ENCODE measurements at places on chromosomes 16 and 17.

DNA sequence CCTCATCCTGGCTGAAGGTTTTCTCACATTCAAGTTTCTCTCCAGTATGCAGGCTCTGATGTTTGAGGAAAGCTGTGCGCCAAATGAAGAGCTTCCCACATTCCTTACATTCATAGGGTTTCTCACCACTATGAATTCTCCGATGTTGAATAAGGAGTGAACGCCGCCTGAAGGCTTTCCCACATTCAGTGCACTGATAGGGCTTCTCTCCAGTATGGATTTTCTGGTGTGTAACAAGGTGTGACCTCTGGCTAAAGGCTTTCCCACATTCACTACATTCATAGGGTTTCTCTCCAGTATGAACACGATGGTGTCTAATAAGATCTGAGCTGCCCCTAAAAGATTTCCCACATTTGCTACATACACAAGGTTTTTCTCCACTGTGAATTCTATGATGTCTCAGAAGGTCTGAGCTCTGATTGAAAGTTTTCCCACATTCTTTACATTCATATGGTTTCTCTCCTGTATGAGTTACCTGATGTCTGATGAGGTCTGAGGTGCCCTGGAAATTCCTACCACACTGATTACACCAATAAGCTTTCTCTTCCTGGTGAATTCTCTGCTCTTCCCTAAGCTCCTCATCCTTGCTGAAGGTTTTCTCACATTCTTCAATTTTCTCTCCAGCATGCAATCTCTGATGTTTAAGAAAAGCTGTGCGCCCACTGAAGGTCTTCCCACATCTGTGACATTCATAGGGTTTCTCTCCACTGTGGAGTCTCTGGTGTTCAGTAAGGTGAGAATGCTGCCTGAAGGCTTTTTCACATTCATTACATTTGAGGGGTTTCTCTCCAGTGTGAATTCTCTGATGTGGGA lies 8.9 kb downstream of the ZNF594 start:
- no peak for DNase-seq

DNA sequence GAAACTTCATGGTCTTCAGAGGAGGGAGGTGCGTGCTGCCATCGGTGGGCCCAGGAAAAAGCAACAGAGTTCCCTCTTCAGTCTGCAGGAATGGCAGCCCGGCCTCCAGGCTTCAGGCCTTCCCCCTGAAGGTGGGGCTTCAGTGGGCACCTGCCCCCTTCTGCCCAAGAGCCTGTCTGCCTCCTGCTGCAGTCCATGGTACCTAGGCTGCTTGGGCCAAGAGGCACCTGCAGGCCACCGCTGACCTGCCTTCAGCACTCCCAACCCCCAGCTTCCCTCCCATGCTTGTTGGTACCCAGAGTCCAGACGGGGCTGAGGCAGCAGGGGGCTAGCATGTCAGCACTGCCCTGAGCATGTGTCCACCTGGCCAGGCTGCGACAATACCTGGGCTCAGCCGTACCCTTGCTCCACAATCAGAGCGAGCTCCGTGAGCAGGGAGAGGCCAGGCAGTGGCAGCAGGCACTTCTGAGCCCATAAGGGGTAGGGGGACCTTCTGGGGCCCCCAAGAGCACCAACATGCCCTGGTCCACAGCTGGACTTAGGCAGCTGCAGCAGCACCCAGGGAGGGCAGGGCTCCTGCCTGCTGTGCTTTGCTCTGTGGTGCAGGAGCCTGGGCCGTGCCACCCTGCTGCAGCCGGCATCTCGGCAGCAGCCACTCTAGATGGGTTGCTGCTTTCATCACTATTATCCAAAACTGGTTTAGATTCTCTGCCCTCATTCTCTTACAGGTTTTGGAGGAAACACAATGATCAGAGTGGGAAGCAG lies 77.2 kb upstream of the AKTIP start:
- DNase-seq, result no peak

- no peak for DNase-seq
Observed at GRCh38 chr16:55955845-55956244, 80.7 kb upstream of the CES5A start.

GRCh38 chr16:68200088-68200783 lies 35.7 kb downstream of the ESRP2 start:
- no peak for DNase-seq

- DNase-seq, result no peak
Observed at GRCh38 chr16:10868596-10869469, 8.2 kb upstream of the CIITA start.

- no peak for DNase-seq
Observed at GRCh38 chr17:29590411-29591145, 1.1 kb upstream of the GIT1 start.

DNA sequence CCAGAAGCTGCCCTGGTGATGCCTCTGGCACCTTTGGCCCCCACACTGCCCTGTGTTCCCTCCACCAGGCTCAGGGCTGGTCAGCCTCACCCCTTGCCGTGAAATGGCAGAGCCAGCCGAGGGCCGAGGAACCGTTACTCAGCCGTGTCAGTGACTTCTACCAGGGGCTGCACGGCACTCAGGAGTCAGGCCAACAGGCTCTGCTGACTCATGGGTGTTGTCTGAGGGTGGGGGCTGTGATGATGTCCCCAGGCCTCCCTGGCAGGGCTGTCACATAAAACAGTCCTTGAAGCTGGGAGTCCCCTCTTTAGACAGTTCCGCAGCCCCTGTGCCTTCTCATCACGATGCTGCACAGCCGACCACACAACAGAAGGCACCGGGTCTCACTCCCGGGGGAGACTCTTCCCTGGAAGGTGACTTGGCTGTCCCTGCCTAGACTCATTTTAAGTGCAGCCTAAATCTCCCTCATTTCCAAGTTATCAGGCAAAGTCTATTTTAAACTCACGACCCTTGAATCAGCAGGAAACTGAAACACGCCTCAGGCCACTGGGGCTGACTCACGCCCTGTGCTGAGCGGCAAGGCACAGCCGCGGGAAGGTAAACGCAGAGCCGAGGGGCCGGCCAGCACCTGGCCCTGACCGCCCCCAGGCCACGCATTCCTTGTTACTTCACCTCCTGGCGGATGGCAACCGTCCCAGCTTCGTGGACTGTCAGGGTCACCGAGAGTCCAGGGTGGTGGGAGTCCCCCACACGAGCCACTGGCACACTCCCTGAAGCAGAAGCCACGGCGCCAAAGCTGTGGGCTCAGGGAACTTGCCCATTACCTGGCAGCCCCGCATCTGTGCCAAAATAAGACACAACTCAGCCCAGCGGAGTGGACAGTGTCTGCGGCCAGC lies 102.6 kb downstream of the ZNF778 start:
- peak; percentile 99 for DNase-seq

- DNase-seq, result no peak
Observed at GRCh38 chr17:1999557-2000251, 25.4 kb downstream of the RTN4RL1 start.

DNA sequence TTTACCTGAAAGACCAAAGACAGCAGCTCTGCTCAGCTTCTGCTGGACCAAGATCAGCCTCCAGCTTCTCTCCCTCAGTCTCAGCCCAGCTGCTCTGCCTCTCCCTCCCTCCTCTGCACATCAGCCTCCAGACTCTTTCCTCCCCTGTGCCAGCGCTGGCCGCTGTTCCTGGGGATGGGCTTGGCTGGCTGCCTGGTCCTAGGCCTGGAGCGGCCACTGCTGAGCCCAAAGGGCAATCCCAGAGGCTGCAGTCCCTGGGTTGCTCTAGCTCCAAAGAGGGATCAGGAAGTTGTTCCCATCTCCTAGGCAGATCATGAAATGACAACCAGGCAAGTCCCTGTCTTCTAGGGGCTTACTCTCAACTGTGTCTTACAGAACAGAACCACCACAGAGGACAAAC lies 31.3 kb downstream of the DCUN1D3 start:
- DNase-seq, result no peak

- DNase-seq, result peak; percentile 16
Observed at GRCh38 chr17:14833201-14833785, 431.8 kb downstream of the PMP22 start.

DNA sequence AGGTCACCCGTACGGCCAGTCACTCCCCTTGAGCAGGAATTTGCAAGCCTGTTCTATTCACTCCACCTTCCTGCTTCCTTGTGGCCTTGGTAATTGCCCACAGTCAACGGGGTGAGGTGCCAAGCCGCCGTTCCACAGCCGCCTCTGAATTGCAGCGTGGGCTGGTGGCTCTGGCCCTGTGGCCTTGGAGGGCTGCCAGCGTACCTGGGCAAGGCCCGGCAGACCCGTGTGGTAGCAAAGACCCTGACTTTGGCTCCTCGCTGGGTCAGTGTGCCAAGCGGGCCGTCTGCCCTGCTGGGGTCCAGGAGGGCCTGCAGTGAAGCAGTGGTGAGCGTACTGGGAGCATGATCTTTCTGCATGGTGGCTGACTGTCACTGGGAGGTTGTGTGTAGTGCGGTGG lies 3.6 kb downstream of the BANP start:
- DNase-seq, result no peak

DNA sequence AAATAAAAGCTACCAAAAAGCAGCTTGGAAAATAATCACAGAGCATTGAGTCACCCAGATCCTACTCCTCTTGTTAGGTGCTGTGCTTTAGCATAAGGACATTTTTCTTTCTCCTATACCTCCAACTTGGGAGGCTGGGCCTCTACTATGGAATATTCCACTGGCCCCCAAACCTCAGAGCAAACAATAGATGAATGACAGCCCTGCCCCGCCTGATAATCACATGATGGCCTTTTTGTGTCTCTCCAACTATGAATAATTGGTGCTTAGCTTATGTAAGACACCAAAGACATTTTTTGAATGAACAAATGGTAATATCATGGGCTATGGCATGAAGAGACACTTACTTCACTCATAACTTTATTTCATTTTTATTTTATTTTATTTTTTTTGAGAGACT lies 250.2 kb downstream of the GRIN2A start:
- no peak for DNase-seq

- no peak for DNase-seq
Observed at GRCh38 chr16:15686287-15686686, 36.2 kb downstream of the NDE1 start.

GRCh38 chr16:61366006-61366405 lies 670.2 kb downstream of the CDH8 start:
- no peak for DNase-seq

- no peak for DNase-seq
Observed at GRCh38 chr17:31692027-31692426, 167.0 kb downstream of the COPRS start.

- peak; percentile 16 for DNase-seq
Observed at GRCh38 chr17:74859459-74860228, at the start of gene GRIN2C. Gene GRIN2C, minus strand, starts transcription at chr17:74859885. Its CDS starts 4,793 bp downstream, at chr17:74855092.

DNA sequence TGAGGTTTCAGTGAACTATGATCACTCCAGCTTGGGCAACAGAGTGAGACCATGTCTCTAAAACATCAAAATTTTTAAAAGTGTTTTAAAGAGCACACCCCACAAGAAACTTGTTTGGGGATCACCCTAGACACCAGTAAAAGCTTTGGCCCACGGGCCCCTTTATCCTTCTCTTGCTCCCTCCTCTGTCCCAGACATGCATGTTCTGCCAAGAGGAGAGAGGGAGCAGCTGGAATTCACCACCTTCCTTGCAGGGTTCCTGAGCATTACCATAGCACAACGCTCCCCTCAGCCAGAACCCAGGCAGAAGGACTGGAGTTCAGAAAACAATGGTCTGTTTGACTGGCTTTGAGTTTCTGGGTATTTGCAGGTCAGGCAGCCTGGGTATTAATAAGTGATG lies 214.3 kb upstream of the CDH5 start:
- no peak for DNase-seq

GRCh38 chr16:82096641-82097040 lies 61.6 kb downstream of the HSD17B2 start:
- no peak for DNase-seq

DNA sequence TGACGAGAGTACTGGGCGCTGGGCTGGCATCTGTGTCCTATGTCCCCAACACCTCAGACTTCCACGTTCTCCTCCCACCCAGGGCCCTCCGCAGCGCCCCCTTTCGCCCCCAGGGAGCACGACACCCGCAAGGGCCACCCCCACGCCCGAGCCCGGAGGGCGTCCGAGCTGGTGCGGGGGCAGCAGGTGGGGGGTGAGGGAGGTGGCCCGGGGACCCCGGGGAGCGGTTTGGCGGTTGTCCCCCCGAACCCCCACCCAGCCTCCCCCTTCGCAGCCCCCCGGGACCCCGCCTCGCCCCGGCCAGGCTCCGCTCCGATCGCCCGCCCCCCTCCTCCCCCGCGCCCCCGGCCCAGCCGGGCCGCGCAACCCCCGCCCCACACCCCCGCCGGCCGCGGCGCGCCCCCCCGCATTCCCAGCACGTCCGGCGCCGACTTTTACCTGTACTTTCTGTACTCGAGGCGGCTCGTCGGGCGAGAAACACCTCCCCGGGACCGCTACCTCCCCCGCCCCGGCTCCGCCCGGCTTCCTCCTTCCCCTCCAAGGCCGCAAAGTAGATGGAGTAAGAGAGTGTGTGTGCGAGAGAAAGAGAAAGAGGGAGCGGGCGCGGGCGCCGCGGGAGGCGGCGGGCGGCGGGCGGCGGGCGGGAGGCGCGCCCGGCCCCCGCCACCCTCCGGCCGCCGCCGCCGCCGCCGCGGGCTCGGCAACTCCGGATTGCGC lies 901 bp downstream of the CDYL2 start:
- DNase-seq, result peak; percentile 43

DNA sequence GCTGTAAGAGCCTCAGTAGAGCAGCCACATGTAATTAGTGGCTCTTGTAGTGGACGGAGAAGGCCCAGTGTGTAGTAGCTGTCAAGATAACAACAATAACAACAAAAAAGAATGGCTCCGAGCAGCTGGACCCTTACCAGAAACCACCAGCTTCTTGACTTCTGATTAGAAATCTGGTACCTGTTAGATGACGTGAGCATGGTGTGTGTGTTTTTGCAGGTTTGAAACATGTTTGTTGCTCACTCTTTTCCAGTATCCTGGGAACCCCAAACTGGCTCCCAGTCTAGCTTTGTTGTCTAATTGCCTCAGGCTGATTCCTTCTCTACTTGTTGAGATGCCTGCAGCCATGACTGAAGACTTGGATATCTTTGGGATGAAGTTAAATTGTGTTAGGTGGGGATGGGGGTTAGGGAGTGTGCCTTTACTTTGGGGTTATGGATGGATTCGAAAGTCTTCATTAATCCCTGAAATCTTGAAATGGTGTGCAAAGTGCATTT lies 21.0 kb downstream of the IGF2BP1 start:
- no peak for DNase-seq

GRCh38 chr17:70288540-70289290 lies 119.4 kb downstream of the KCNJ2 start:
- DNase-seq, result peak; percentile 30

GRCh38 chr16:50023641-50024040 lies 1.4 kb upstream of the CNEP1R1 start:
- DNase-seq, result no peak

- DNase-seq, result no peak
Observed at GRCh38 chr16:48244863-48245195, 729 bp downstream of the LONP2 start.

- DNase-seq, result no peak
Observed at GRCh38 chr16:50837324-50837723, 95.4 kb downstream of the CYLD start.

All from trophoblast cell (in vitro differentiated cells and primary cell).